ENCODE measurements at places on chromosomes 4 and X.

DNA sequence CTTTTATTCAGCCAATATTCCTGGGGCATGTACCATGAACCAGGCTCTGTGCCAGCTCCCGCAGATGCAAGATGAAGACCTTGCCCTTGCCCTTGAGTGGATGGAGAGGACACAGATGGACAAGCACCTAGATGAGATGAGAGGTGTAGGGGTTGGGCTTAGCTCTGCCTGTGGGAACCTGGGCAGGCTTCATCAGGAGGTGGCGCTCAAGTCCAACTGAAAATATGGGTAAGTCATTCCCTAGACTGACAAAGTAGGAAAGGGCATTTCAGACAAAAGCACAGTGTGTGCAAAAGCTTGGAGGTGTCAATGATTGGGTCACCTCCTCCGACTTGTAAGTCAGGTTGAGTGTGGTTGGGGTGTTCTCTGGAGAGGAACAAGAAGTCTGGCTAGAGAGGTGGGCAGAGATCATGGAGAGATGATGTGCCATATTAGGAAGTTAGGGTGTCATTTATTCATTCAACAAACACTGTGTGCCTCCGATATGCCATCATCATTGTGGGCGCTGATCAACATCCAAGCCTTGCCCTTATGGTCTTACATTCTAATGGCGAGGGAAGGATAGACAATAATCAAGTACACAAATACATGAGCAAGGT lies 64.6 kb downstream of the ANAPC4 start:
- DNase-seq, result no peak

DNA sequence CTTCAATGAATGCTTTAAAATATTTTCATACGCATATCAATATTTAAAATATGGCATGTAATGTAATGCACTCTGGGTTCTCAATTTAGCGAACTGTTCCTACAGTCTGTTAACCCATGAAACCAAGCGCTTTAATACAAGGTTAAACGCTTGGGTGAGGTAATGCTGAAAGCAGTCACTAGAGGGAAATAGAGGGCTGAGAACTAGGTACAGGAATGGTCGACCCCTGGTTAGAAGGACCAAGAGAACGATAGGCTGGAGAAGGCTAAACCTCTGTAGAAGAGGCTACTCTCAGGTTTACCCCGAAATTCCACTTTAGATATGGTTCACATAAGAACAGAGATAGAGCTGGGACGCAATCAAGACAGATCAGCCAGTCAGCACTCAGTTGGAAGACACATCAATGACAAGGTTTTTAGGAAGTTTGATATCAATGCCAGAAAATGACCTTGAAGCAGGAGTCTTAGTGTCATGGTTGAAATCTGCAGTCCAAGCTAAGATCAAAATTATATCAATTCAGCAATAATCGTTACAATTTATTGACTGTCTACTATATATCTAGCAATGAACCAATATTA lies 26.9 kb downstream of the ARSJ start:
- no peak for DNase-seq

GRCh38 chrX:44003975-44004374 lies 30.8 kb upstream of the NDP start:
- DNase-seq, result no peak

- DNase-seq, result no peak
These were observed 228.4 kb upstream of the EMCN start for GRCh38 chr4:100746141-100746739.

DNA sequence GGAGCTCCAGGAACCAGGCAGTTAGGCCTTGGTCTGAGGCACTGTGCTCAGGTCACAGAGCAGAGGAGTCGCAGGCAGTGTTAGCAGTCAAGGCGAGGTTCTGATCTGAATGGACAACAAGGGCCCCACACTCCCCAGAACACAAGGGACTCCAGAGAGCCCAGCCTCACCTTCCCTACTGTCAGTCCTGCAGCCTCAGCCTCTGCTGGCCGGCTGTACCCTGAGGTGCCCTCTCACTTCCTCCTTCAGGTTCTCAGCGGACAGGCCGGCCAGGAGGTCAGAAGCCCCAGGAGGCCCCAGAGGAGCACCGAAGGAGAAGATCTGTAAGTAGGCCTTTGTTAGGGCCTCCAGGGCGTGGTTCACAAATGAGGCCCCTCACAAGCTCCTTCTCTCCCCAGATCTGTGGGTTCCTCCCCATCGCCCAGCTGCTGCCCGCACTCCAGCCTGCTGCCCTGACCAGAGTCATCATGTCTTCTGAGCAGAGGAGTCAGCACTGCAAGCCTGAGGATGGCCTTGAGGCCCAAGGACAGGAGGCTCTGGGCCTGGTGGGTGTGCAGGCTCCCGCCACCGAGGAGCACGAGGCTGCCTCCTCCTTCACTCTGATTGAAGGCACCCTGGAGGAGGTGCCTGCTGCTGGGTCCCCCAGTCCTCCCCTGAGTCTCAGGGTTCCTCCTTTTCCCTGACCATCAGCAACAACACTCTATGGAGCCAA lies 26.2 kb downstream of the MAGEA9 start:
- DNase-seq, result peak; percentile 57

GRCh38 chr4:154315741-154316140 lies 175.9 kb downstream of the DCHS2 start:
- no peak for DNase-seq

GRCh38 chr4:16078195-16078760 lies 5.5 kb downstream of the PROM1 start:
- DNase-seq, result no peak

- no peak for DNase-seq
These were observed 24.6 kb downstream of the SPANXD start for GRCh38 chrX:141673946-141674345.

DNA sequence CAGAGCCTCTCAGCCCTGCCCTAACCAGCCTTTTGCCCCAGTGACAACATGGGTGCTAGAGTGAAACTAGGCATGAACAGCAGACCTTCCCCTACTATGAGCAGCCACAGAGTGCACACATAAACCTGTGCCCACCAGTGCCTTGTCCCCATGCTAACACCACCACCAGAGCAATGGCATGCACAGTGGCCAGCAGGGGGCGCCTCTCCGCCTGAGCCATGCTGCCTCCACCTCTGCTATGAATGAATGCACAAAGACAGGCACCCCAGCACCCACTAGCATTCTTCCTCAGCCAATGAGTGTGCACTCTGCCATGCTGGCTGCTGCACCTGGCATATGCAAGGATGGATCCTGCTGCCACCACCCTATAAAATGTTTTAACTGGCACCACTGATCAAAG lies 286.9 kb upstream of the FGF16 start:
- DNase-seq, result peak; percentile 56

GRCh38 chr4:109171070-109171469 lies 131.4 kb downstream of the COL25A1 start:
- DNase-seq, result no peak

GRCh38 chrX:149073479-149073878 lies 431.6 kb downstream of the IDS start:
- DNase-seq, result no peak

DNA sequence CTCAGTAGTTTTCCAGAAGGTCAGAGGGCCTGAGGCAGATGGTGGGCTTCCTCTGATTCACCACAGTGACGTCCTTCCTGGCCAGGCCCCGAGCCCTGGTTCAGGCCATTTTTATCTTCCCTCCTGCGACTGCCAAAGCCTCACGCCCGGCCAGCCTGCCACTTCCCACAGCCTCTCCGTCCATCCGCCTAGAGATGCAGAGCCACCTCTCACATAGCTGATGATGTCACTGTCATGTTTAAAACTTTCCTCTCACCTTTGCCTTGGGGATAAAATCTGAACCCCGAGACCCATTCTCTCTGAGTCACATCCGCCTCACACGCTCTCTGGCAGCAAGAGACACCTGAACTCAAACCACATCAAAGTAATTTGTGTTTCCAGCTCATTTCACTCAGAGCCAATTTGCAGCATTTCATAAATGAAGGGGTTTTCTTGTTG lies 175.3 kb downstream of the QDPR start:
- peak; percentile 80 for DNase-seq

- DNase-seq, result no peak
These were observed 153.8 kb downstream of the AREG start for GRCh38 chr4:74598611-74599325.

- DNase-seq, result no peak
These were observed 912.9 kb upstream of the INTU start for GRCh38 chr4:126719852-126720251.

DNA sequence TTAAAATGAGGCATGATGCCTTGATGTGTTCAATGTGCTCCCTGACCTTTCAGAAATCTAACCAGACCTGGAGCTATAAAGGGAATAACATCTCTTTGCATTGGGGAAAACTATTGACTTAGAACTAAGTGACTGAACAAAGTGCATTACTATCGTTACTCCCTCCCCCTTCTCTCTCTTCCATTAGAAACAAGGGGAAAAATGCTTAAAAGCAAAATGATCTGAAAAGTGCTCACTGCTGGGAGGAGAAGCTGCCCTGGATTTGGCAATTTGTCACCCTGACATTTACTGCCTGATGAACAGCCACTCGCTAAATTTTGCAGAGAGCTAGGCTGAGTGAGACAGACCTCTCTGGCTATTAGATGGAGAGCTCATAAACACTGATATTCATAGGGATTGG lies 48.6 kb upstream of the PARM1 start:
- no peak for DNase-seq

GRCh38 chrX:40011322-40012038 lies 86.3 kb downstream of the BCOR start:
- no peak for DNase-seq

DNA sequence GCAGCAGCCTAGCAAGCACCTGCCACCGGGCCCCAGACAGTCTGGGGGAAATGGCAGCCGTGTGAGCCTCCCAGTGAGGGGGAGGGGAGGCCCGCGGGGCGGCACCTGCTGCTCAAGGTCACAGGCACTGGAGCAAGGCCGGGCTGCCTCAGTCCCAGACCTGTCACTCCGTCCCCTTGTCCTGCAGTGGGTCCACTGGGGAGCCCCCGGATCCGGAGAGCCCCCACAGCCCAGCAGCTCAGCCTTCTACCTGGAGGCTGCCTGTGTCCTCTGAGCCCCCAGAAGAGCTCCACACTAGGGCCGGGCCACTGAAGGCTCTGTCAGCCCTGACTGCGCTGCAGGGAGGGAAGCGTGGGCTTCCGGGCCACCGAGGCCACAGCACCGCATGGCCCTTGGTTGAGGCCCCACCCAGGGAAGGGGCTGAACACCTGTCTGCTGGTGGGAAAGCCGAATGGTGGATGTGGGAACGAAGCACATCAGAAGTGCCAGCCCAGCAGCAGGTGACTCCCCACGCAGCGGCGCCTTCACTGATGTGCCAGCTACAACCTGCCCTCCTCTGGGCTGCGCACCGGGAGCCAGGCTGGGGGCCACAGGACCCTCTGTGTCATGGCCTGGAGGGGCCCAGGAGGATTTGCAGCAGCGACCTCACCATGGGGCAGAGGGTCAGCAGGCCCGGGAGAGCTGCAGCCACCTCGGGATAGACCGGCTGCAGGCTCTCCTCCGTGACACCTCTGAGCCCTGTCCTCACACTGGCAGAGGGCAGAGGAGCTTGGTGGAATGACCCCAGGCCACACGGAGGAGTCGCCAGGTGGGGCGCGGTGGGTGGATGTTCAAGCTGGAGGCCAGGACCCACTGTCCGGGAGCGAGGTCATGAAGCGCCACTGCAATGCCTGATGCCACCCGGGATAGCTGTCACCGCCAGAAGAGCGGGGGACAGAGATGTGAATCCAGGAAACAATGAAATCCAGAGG lies 35.0 kb upstream of the MXD4 start:
- DNase-seq, result peak; percentile 70

GRCh38 chrX:99572711-99573110 lies 837.4 kb downstream of the PCDH19 start:
- no peak for DNase-seq

GRCh38 chr4:60656171-60656570 lies 544.0 kb upstream of the ADGRL3 start:
- no peak for DNase-seq

- no peak for DNase-seq
These were observed 58.2 kb downstream of the PDE5A start for GRCh38 chr4:119570401-119570800.

GRCh38 chr4:184807256-184807655 lies 18.5 kb downstream of the ACSL1 start:
- no peak for DNase-seq

- no peak for DNase-seq
These were observed 28.4 kb upstream of the SLITRK4 start for GRCh38 chrX:143664302-143664701.

- no peak for DNase-seq
These were observed 190.9 kb upstream of the MAB21L2 start for GRCh38 chr4:150391052-150391451.

DNA sequence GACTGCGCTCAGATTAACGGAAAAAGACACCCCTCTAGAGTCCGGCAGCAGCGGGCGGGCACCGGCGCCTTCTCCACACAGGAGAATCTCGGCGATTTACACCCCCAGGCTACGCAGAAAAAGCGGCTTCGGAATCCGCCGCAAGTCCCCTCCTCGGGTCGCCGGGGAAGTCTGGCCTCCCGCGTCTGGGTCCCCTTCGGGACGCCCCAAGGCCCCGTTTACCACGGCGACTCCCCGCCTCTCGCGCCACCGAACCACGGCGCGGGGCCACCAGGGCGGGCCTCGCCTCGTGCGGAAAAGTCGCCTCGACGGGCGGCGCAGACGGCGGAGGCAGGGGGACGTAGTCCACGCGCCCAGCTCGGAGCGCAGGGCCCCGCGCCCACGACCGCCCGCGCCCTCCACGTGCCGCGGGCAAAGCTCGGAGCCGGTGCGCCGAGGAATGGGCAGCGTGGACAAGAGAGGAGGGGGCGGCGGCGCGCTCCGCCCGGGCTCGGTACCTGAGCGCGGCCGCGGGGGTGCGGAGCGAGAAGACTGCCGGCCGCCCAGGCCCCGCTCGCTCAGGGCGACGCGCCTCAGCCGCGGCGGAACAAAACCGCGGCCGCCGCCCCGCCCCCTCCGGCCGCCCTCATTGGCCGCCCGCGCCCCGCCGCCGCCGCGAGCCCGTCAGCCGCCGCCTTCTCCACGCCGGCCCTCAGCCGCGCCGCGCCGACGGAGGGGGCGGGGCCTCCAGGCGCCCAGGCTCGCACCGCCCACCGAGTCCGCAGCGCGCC lies at the start of gene FAM53A:
FAM53A (minus strand) TSS at position 578 of the 770 bp plus-strand sequence. CDS start 15,572 bp downstream, outside the sequence.
- DNase-seq, result peak; percentile 79

DNA sequence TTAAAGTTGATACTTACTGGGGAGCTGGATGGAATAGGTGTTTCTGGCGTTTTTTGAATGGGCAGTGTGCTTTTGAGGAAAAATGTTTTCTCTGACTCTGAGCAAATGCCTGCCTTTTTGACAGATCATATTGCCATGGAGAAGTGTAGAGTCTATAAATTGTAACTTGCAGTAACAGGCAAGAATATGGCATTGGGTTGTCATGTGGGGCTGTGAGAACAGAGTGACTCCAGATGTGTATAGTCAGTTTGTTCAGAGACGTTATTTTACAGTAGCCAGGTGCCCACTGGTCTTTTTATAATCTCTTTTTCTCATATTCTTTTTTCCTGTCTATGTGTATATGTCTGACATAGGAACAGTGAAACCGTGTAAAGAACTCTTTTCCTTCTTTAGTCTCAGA lies 40.8 kb downstream of the RAPGEF2 start:
- no peak for DNase-seq

DNA sequence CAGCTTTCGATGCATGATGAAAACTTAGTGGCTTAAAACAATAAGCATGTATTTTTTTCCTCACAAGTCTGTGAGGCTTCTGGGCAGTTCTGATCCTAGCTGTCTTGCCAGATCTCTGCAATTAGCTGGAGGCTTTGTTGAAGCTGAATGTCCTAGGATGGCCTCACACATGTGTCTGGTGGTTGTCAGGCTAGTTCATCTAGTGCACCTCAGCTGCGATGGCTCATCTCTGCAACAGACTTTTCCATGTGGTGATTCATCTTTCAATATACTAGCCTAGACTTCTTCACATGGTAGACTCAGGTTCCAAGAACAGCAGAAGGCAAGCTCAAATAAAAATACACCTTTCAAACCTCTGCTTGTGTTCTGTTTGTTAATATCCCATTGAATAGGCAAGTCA lies 66.5 kb upstream of the IL1RAPL1 start:
- no peak for DNase-seq

GRCh38 chr4:168737806-168738172 lies 240.9 kb downstream of the PALLD start:
- no peak for DNase-seq

Data from activated CD8-positive, alpha-beta memory T cell treated with anti-CD3 and anti-CD28 coated beads for 24 hours (primary cell).